Stimulated activated CD4-positive, alpha-beta T cell treated with anti-CD3 and anti-CD28 coated beads, Interleukin-15, amount 100 ng/mL, for 1 hour (primary cell): ENCODE measurements at places on chromosomes 3 and 15.

DNA sequence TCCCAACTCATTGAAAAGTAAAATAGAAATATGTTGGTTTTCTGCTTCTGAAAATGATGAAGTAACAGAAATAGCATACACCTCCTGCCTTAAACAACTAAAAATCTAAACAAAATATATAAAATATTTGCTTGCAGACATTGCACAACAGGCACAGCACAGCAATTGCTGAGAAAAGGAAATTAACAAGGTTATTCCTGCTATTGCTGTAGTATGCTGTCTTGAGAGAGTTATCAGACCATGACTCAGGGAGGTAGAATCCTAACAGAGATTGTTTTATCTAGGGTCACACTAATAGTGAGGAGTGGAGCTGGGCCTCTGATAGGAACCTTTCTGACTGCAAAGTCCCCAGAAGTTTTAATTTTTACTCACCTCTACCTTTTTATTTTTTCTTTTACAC, 72.6 kb downstream of the ZBTB20 start:
- no peak for DNase-seq

DNA sequence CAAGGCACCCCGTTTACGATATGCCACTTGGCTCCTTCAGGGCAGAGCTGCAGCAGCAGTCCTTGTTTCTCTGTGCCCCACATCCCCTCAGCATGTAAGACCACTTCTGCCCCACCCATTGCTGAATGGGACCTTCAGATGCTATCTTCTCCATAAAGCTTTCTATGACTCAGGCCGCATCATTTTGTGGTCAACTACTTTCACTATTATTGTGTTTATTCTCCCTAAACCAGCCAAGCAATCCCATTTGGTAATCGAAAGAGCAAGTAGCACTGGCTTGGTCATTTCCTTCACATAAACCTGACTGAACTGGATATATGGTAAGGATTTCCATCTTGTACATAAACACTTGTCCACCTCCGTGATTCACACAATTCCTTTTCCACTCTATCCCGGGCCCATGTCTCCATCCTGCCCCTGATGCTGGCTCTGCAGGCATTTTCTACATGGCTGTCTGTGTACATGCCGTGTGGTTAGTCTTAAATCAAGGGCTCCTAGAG, 25.7 kb downstream of the LIPC start:
- no peak for DNase-seq

DNA sequence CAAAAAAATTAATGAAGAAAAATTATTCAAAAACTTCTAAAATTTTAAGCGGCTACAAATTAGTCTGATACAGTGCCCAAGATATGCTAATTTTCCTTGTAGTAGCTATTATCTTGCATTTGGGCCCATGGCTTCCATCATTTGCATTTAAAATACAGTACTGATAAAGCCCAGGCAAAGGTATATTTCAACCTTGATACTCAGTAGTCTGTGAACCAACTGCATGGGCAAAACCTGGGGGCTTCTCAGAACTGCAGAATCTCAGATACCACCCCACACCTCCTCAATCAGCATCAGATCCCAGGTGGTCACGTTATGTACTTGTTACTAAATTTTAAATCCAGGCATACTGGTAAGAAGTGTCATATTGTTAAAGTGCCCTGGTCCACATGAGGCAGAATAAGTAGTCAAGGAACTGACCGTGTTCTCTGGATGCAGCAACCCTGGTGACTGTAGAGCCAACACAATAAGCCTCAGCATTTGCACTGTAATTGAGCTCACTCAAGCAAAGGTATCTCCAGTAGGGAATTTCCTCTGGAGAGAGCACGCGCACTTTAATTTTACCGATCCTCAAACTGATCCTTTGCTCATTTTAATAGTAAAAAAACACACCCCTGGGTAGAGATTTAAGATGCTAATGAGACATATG, 31.9 kb downstream of the ZNF385D start:
- no peak for DNase-seq

DNA sequence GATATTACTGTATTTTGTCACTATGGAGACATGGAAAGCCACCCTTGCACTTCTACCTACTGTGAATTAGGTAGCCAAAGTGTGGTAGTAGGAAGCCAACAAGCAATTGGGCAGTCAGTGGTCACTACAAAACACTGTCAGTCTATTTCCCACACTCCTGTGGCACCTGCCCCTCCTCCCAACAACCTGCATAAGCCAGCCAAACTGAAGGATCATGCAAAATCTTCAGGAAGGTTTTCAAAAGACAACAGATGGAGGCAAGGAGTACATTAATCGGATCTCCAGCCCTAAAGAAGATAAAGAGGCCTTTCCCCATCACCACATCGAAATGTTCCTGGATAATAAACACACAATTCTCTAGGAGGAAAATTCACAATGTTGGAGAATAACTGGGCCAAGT, 11.9 kb downstream of the POMGNT2 start:
- DNase-seq: no peak

GRCh38 chr3:183584246-183584913, 28.9 kb upstream of the KLHL6 start:
- no peak for DNase-seq

DNA sequence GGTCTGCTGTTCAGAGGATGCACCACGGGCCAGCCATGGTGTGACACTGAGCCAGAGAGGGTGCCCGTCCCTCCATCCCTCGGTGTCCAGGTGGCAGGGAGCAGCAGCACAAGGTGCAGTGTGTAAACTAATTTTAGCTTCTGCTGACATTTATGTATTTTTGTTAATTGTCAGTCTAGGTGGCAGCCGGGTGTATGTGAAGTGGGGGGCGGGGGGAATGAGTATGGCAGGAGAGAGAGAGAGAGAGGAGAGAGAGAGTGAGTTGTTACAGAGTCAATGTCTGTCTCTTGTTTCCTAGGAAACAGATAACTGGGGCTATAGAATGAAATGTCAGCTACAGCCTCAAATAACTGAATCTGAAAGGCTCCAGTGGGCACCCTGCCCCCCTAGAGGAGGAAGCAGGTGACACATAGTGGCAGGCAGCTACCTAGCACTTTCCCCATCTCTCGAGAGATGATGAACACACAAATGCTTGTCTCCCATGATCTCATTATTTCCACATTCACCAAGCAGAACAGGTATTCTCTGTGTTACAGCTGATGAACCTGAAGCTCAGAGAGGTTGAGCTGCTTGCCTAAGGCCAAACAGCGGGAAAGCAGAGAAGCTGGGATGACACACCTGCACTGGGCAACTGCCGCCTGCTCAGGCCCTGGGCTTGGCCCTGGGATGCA, 24.7 kb downstream of the RASGRF1 start:
- DNase-seq: no peak

DNA sequence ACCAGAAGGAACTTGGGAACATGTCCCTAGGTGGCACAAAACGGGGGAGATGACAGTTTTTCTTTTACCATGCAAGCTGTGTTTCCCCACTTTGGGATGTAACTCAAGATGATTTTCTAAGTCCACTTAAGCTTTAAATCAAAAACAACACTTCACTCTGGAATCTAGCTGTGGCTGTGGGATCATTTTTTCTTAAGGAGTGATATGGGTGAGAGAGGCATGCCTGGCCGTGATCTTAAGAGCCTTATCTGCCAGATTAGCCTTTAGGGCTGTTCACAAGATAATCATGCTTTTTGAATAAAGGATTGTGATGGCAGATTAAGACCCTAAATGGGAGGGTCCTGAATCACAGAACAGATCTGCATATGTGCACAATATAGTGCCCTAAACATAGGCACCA, 384.8 kb upstream of the SEMA6D start:
- DNase-seq: no peak

- no peak for DNase-seq
Measured at GRCh38 chr3:87218560-87218959, 8.5 kb upstream of the CHMP2B start.

- no peak for DNase-seq
Measured at GRCh38 chr3:161475206-161475605, 21.4 kb upstream of the OTOL1 start.

GRCh38 chr15:50820808-50821382, 55.4 kb upstream of the SPPL2A start:
- no peak for DNase-seq

DNA sequence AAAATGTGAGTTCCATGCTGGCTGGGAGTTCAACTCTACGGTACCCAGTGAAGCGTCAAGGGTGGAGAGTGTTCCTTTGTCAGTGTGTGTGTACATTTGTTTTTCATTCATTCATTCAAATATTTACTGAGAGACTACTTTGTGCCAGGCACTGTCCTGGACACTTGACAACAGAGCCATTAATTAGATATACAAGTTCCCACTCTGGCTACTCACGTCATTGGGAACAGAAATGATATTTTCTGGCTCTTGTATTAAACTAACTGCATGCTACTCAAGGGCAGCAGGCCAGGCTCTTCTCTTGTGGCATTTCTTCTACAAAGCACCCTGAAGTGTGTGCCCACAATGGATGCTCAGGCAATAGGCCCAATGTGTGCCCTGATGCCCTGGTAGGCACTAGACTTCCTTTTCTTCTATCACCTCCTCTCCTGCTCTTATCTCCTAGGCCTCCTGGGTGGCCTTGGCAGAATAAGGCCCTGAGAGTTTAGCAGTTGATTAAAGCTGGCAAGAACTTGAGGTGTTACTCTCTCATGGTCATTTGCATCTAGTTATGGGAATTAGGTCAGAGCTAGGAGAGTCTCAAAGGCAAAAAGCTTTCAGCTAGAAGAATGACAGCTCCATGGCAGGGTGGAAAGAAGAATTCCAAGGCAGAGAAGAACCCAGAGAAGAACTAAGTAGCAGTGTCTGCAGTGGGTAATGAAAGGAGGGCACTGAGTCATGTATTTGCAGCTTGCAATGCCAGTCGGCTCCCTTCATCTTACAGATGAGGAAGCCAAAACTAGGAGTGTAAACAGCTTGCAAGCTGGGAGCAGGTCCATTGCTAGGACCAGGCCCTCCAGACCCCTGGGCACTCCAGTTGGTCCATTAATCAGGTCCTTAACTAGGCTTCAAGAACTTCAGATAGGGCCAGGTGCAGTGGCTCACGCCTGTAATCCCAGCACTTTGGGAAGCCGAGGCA, 14.0 kb upstream of the SMAD3 start:
- no peak for DNase-seq

DNA sequence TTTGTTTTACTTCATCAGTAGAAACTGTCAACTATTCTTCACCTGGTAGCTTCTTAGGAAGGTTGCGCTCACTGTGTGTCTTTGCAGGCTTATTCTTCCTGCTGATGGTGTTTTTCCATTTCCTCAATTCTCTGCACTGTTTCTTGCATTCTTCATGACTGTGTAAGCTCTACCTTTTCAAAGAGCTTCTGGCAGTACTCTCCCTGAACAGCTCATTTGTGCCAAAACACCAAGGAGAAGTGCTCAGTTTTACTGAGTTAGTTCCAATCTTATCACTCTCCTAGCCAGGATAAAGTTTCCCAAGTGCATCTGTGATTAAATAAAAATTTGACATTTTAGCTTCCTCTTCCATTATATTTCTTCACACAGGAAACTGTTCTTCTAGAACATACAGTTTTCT, 339.8 kb downstream of the EPHA3 start:
- DNase-seq: no peak

- DNase-seq: no peak
Measured at GRCh38 chr3:49673121-49673714, 933 bp upstream of the APEH start.

DNA sequence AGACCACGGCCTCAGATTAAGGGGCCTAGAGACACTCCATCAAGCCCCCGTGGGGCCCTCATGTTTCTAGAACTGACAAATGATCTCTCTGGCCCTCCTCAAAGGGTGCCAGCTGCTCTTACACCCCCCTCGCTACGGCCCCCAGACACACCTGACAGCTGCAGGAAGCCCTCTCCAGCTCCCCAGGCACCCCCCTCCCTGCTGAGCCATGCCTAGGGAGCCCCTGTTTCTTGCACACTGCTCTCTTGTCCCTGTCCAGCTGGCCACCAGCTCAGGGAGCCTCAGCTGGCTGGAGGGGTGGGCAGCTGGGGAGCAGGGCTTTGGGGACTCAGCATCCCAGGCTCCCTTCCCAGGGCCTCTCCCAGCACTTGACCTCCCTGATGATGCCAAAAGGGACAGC, 14.8 kb downstream of the TNK2 start:
- no peak for DNase-seq

DNA sequence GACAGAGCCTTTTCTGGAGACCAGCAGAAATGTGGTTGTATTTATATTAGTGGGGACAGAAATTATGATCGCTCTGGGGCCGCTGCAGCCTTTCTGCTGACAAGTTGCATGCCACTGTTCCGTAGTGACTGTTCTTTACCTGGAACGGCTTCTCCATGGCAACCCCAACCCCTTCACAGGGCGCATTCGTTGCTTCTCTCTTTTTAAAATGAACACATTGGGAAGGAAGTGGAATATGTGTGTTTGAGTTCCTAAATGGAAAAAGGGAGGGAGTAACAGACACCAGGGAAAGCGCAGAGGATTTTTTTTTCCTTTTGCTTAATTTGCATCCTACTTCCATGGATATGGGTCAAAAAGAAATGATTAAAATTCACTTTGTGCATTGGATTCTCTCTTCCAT, 482.0 kb upstream of the SUCLG2 start:
- DNase-seq: no peak

GRCh38 chr3:11306817-11307589, 34.8 kb downstream of the ATG7 start:
- no peak for DNase-seq

- DNase-seq: no peak
Measured at GRCh38 chr15:96390986-96391385, 60.5 kb downstream of the NR2F2 start.

DNA sequence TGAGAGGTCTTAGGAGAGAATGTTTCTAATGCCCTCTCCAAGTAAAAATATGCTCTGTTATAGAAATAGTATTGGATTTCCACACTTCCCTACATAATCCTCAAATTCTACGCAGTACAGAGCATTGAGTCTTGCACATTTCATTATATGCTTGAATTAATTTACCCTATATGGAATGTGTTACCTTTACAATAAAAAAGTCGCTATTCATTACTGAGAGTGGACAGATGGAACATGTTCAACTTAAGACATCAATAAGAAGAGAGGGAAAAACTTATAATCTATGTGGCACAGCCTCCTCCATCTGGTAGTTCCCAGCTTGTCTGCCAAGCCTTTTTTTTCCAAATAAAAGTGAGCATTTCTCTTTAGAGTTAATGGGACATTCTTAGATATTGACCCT, 417.9 kb downstream of the MECOM start:
- no peak for DNase-seq

GRCh38 chr3:158802409-158803268, 785 bp downstream of the MFSD1 start:
- no peak for DNase-seq

DNA sequence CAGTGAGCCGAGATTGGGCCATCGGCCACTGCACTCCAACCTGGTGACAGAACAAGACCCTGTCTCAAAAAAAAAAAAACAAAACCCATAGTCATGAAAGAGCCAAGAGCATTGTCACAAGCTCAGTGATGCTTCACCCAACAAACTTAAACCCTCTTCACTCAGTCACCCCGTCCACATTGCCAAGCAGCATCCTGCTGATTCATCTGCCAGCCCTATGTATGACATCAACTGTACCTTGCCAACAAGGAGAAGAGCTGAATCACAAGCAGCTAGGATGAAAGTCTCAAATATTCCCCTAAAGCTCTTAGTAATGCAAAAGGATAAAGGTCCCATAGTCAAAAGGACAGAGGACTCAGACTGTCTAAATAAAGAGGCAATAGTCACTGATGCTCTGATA, 90.0 kb downstream of the ANO10 start:
- no peak for DNase-seq
